ENCODE measurements at places on chromosomes 4 and X.

DNA sequence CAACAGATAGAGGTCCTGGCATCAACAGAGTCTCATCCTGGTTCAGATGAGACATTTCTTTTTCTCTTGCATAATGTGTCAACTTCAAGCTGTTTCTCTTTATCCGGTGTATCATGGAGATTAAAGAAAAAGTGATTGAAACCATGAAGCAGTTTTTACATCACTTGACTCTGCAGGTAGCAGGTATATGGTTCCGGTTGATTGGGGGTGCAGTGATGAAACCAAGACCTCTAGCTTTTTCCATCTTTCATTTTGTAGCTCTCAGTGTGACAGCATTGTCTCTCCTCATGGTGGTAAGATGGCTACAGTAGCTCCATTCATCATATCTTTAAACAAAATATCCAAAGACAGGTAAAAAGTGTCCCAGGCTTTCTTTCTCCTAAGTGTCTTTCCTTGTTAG lies 2.4 kb upstream of the HOPX start:
- DNase-seq = no peak

GRCh38 chr4:8200302-8200975 lies 1.3 kb downstream of the SH3TC1 start:
- no peak for DNase-seq

DNA sequence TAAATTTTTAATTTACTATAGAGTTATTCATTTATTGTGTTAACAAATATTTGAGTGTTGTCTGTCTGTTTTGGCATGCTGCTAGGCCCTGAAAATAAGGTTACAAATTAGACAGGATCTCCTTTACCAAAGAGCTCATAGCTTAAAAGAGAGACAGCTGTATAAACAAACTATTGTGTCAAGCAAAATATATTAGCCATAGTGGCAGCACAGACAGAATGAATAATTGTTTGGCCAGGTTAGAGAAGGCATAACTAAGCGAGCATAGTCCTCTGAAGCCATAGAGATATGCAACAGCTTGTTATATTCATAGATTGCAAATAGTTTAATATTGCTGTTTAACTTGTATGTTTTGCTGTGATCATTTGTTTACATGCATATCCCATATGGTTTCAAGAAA lies 66.7 kb upstream of the NDUFC1 start:
- no peak for DNase-seq

- no peak for DNase-seq
Observed at GRCh38 chr4:1534095-1534872, 128.0 kb upstream of the NKX1-1 start.

GRCh38 chrX:3166670-3167455 lies 125.6 kb downstream of the ARSF start:
- DNase-seq = no peak

DNA sequence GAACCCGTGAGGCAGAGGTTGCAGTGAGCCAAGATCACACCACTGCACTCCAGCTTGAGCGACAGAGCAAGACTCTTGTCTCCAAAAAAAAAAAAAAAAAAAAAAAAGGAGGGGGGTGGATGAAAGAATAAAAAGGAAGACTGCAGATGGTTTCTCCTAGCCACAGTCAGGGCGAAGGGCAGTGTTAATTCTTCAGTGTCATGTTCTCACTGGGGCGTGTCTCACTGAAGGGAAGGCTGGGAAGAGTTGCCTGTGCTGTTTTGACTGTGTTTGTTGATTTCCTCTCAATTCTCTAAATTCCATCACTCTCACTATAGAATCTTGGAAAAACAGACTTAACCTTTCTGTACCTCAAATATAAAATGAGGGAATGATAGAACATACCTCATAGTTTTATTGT lies 71.6 kb upstream of the DHX15 start:
- no peak for DNase-seq

DNA sequence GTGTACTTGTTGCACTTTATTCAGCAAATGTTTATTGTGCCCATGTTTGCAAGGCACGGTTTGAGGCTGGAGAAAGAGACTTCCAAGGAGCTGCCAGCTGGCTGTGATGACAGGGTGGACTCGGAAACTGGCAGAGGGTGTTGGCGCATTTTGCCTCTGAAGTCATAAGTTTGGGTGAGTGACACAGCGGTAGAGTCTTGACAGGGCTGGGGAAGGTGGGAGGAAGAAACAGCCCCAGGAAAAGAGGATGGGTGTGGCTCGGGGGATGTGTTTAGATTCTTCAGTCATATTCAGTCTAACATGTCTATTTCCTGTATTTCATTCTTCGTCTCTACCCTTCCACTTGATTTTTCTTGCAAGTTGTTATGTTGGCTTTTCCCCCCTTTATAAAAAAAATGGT lies 77.0 kb upstream of the STOX2 start:
- DNase-seq = no peak

DNA sequence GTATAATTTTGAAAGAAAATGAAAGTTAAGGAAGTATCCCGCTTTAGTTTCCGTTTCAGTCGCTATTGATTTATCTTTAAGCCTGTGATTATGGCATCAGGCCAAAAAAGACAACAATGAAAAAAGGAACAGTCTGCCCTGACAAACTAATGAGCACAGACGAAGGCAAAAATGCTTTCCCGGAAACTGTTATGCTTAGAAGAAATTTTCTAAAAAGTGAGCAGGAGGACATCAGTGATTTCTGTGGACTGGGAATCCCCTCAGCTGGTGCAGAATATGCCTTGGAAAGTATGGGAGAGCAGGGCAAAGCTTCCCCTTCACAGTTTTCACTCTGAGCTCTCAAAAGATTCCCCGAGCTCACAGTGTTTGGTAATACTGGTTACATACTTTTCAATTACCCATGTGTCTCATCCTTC lies 5.1 kb upstream of the CXCL10 start:
- no peak for DNase-seq

GRCh38 chr4:69323284-69323683 lies 43.0 kb downstream of the UGT2B28 start:
- no peak for DNase-seq

- DNase-seq = no peak
Observed at GRCh38 chr4:101858641-101859040, 68.1 kb downstream of the BANK1 start.

GRCh38 chrX:16739574-16739973 lies 20.2 kb downstream of the SYAP1 start:
- no peak for DNase-seq

GRCh38 chr4:65370709-65371108 lies 299.6 kb downstream of the EPHA5 start:
- no peak for DNase-seq

GRCh38 chrX:39262641-39263040 lies 461.4 kb downstream of the MID1IP1 start:
- no peak for DNase-seq

- no peak for DNase-seq
Observed at GRCh38 chrX:131067216-131067615, 9.1 kb downstream of the ARHGAP36 start.

- DNase-seq = no peak
Observed at GRCh38 chr4:152843481-152844090, 63.8 kb downstream of the ARFIP1 start.

DNA sequence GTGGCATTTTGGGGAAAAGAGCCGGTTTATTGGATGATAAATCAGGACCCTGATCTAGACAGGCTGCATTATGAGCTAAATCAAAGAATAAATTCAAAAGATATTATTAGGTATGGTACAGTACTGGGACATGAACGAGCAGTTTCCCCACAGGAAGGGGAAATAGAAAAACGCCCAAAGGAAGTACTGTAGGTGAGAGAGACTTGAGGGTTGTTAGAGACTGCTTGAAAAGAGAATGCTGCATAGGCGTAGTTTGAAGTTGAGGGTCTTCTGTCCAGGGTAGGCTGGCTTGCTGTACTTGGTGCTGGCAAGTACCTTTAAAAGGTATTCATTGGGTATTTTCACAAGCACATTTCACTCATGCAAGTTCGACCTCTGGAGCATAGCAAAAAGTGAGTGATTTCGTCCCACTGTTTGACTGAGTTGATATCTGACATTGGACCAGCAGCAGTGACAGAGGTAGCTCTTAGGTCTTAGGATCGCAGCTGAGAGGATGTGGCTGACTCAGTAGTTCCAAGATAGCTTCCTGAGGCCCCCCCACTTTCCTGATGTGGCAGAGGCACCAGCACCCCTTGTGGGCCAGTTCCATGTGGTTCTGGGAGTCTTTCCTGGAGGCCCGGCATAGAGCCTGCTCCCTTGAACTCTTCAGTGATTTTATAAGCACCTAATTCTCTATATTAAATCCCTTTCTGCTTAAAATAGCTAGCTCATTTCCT lies 64.3 kb downstream of the TMEM131L start:
- DNase-seq = no peak

- no peak for DNase-seq
Observed at GRCh38 chr4:73211968-73212367, 46.6 kb downstream of the ANKRD17 start.

DNA sequence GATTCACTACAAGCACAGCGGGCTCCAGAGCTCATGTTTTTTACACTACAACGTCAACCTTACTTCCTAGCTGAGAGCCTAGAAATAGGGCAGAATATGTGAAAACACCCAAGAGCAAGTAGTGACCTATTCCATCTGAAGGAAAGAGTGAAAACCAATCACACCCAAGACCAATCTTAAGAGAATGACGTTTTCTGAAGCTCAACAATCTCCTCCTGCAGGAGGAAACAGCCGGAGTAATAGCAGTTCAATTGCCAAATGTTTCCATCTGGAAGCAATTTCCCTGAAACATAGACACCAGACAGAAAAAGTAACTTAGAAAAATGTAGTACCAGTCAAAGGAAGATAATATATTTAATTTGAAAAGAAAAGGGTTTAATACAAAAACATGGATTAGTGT lies 142.4 kb downstream of the ANXA5 start:
- no peak for DNase-seq

DNA sequence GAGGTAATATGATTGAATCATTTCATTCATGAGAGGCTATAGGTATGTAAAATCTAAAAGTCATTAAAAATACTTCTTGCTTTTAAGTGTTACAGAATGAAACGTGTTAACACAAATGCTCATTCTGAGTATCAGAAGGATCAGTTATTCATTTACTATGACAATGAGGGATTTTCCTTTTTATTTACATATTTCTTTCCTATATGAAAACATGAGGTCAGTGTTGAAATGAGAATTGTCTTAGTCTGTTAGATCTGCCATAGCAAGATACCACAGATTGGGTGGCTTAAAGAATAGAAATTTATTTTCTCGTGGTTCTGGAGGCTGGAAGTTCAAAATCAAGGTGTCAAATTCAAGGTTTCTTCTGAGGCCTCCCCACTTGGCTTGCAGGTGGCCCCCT lies 181.2 kb downstream of the ARHGAP10 start:
- no peak for DNase-seq

DNA sequence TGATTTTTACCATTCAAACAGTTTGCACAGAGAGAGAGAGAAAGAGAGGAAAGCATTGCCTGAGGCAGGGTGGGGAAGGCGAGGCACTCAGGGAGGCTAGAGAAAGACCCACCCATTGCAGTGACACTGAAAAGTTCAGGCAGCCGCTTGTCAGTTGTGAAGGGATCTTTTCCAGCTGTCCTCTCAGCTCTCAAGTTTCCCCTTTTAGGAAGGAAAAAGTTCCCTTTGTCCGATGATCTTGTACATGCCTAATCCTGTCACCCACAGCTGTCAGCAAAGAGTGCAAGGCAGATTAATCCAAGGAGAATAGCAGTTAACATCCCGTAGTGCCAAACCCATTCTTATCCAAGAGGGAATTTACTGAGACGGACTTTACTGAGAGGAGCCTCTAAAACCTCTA lies 255.0 kb downstream of the MAGEB5 start:
- DNase-seq = no peak

DNA sequence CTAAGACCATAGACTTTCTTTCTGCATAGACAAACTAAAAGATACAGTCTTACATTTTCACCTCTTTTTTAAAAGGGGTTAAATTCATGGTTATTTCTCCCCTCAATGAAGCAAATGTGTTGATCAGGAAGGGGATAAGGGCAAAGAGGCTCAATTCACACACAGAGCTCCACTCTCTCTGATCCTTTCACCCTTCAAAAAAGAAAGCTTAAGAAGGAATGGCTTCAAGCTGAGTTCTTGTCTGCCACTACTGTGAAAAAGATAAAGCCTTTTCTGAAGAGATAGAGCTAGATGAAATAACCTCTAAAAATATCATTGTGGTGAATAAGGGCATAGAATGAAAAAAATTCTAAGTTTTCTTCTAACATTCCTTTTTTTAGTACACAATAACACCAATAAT lies 28.3 kb downstream of the SEPSECS start:
- no peak for DNase-seq

DNA sequence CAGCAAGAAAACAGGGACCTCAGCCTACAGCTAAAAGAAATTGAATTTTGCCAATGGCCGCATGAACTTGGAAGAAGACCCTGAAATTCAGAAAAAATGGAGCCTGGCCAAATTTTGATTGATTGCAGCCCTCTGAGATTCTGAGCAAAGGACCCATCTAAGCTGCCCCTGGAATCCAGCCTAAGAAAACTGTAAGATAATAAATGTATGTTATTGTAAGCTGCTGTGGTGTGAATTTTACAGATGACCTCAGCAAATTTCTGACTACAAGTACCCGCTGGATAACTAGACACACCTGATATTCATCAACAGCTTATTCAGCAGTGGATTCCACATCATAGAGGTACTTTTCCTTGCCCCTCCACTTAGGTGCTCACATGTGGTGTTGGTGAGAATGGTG lies 119.5 kb upstream of the EPHA5 start:
- DNase-seq = no peak

DNA sequence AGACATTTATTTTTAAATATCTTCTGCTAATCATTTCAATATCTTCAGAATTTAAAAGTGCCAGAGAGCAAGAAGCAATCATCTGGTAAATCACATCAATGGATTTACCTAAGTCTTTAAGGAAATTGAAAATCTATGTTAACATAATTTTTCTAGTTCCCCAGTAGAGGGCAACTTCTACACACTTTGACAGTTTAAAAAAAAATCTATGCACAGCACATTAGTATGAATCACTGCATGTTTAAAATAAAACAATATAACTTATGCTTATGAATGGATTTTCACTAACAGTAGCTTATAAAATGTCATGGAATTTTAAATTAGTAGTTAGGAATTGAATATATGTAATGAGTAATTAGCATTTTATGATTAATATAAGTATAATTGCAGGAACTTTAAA lies 126.5 kb downstream of the REELD1 start:
- DNase-seq = no peak

GRCh38 chr4:40881096-40881495 lies 131.3 kb downstream of the NSUN7 start:
- no peak for DNase-seq

DNA sequence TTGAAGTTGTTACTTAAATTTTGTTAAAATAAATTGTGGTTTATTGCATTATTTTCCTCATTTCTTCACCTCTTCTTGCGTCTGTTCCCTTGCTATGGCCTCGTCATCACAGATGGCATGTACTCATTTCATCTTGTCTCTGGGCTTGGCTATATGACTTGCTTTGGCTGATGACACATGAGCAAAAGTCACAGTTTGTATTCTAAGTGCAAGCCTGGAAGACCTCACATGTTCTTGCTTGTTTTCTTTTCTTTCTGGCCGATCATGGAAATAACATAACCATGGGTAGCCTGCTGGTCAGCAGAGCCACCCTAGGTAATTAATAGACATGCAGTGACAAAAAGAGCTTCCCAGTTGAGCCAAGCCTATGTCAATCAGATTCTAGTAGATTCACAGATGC lies 527.9 kb downstream of the SPRY1 start:
- DNase-seq = no peak

All from SW 1271 (cell line).